ENCODE measurements at places on chromosomes 2 and 18.

GRCh38 chr2:174664084-174664759 lies 66.6 kb upstream of the WIPF1 start:
- H3K4me3 ChIP-seq, result no peak overlapping the region
- no peaks in the 10 kb centered on the region for H3K27me3 ChIP-seq
- H3K36me3 ChIP-seq, result peaks cover 14% of the 10 kb centered on the region
- DNase-seq, result no peak
- peak overlapping the region; percentile 37 for H3K27ac ChIP-seq

- H3K4me3 ChIP-seq, result no peak overlapping the region
- no peaks in the 10 kb centered on the region for H3K36me3 ChIP-seq
- DNase-seq, result no peak
- no peaks in the 10 kb centered on the region for H3K4me1 ChIP-seq
- no peaks in the 10 kb centered on the region for H3K27me3 ChIP-seq
- no peak overlapping the region for H3K27ac ChIP-seq
Measured at GRCh38 chr2:220660277-220661145, 911.6 kb downstream of the EPHA4 start.

GRCh38 chr2:70514612-70515055 lies 39.0 kb downstream of the TGFA start:
- H3K27ac ChIP-seq, result no peak overlapping the region
- H3K27me3 ChIP-seq, result no peaks in the 10 kb centered on the region
- no peak overlapping the region for H3K4me3 ChIP-seq
- H3K4me1 ChIP-seq, result no peaks in the 10 kb centered on the region

DNA sequence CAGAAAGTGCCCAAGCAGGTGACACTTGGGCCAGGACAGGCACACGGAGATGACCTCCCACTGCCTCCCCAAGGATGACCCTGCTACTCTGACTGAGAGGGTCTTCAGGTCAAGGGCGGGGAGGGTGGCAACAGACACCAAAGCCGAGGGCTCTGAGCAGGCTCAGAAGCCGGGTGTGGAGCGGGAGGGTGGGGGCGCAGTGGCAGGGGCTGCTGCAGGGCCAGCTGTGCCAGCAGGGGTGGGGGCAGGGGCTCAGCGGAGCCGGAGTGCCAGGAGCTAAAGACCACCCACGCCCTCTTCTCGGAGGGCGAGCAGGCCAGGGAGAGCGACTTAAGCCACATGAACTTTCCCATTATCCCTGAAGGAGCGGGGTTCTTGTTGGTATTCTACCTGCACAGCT lies 93.3 kb upstream of the MBOAT2 start:
- no peaks in the 10 kb centered on the region for H3K36me3 ChIP-seq
- DNase-seq, result no peak
- H3K4me1 ChIP-seq, result peaks cover 24% of the 10 kb centered on the region
- no peak overlapping the region for H3K4me3 ChIP-seq
- H3K27me3 ChIP-seq, result no peaks in the 10 kb centered on the region

- no peaks in the 10 kb centered on the region for H3K27me3 ChIP-seq
- peak; percentile 87 for DNase-seq
- H3K4me1 ChIP-seq, result peaks cover 54% of the 10 kb centered on the region
Measured at GRCh38 chr2:156476850-156477206, 40.6 kb downstream of the GPD2 start.

DNA sequence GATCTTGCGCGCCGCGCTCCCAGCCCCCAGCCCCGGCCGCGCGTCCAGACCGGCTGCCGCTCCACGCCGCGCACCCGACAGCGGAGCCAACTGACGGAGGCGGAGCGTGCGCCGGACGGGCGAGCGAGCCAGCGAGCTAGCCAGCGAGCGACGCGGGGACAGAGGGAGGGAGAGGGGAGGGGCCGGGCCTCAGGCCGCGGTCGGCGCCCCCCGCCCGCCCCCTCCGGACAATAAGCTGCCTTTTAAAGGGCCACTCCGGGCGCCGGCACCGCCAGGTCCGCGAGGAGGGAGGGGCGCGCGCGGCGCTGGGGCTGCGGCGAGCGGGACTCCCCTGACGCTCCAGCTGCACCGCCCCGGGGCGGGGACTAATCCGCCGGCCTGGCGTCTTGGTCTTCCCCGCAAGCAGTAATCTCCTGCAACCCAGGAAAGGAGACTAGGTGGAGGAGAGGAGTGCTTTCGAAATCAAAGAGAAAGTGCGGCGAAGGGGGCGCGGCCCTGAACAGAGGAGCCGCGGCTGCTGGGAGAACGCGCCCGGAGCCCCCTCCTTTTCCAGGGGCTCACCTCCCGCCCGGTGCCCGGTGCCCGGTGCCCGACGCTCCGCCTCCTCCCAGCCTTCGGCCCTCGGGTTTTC lies at the start of gene BIN1:
TSS of gene BIN1 (minus strand) at position 164 of the 631 bp plus-strand sequence. CDS start 211 bp downstream, outside the sequence.
- no peaks in the 10 kb centered on the region for H3K27me3 ChIP-seq
- peak; percentile 94 for DNase-seq
- peaks cover 15% of the 10 kb centered on the region for H3K4me1 ChIP-seq
- H3K36me3 ChIP-seq, result peaks cover 11% of the 10 kb centered on the region
- peak within 1 kb of the TSS; percentile 77 for H3K4me3 ChIP-seq

DNA sequence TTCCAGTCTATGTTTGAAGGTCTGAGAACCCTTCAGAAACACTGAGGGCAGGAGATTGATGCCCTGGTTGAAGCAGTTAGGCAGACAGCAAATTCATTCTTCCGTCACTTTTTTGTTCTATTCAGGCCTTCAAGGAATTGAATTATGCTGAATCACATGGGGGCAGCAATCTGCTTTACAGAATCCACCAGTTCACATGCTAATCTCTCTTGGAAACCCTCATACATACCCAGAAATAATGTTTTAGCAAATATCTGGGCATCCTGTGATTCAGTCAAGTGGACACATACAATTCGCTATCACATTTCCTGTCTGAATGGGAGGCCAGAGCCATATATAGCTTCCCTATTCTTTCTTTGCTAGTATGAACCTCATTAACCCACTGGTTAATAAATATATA lies 301.4 kb upstream of the CNTNAP5 start:
- H3K4me3 ChIP-seq, result no peak overlapping the region
- no peaks in the 10 kb centered on the region for H3K27me3 ChIP-seq
- H3K4me1 ChIP-seq, result no peaks in the 10 kb centered on the region
- no peaks in the 10 kb centered on the region for H3K36me3 ChIP-seq
- no peak overlapping the region for H3K27ac ChIP-seq

- no peak for DNase-seq
- no peak overlapping the region for H3K27ac ChIP-seq
- H3K27me3 ChIP-seq, result no peaks in the 10 kb centered on the region
Measured at GRCh38 chr18:40555914-40556313, 1399.1 kb upstream of the PIK3C3 start.

DNA sequence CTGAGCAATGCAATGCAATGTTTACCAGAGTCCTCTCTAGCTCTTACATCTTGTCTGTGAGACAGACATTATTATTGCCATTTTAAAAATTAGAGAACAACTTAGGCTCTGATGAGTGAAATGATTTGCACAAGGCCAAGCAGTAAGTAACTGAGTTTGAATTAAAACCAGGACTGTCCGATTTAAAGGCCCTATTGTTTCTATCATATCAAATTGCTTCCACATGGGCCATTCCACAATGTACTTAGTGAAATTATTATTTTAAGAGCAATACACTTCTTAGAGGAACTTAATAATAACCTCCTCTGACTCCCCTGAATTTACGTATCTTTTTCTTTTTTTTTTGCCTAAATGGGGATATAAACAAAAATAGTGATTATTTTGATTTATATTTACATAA lies 64.6 kb downstream of the PLCL1 start:
- DNase-seq, result no peak
- no peak overlapping the region for H3K27ac ChIP-seq
- peaks cover 4% of the 10 kb centered on the region for H3K27me3 ChIP-seq
- H3K36me3 ChIP-seq, result no peaks in the 10 kb centered on the region

GRCh38 chr18:59220164-59220783 lies 316 bp downstream of the GRP start:
- peaks cover 63% of the 10 kb centered on the region for H3K27me3 ChIP-seq
- no peak overlapping the region for H3K4me3 ChIP-seq
- H3K4me1 ChIP-seq, result no peaks in the 10 kb centered on the region
- H3K36me3 ChIP-seq, result no peaks in the 10 kb centered on the region
- no peak for DNase-seq

- no peak overlapping the region for H3K4me3 ChIP-seq
- no peak overlapping the region for H3K27ac ChIP-seq
- no peak for DNase-seq
- no peaks in the 10 kb centered on the region for H3K4me1 ChIP-seq
Measured at GRCh38 chr18:59536166-59536565, 161.1 kb downstream of the CCBE1 start.

DNA sequence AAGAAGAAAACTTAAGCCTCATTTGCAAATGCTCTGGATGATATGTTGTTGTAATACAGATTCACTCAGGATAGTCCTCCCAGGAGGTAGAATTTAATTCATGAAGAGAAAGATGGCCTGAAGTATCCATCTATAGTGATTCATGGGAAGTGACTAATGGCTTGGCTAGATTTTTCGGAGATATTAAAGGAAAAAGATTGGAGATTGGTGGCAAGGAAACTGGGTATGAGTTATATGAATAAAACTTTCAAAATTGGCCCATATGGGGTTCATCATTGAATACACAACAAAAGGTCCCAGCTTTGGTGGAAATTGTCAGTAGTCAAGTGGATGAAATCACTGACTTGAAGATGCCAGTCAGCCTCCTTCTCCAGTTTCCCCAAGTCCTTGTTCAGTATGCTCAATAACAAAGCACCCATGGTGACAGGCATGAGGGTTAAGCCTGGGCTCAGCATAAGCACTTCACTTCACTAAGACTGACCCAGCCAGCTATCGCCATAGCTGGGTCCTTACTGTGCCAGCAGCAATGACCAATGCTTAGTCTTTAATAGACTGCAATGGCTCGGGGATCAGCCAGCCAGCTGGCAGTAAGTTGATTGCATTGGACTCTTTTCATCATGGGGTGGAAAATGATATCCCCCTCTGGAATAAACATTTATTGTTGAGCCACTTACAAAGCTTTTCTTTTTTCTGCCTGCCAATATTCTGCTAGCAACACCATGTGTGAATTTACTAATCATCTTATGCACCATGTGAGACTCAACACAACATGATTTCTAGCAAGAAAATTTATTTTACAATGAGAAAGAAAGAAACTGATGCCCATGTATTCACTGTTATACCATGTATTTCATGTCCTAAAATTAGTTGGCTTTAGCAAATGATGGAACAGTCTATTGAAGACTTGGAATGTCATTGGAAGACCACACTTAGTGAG lies 176.6 kb upstream of the TACR1 start:
- H3K36me3 ChIP-seq, result no peaks in the 10 kb centered on the region
- no peaks in the 10 kb centered on the region for H3K27me3 ChIP-seq
- DNase-seq, result no peak
- H3K4me1 ChIP-seq, result no peaks in the 10 kb centered on the region
- H3K27ac ChIP-seq, result no peak overlapping the region
